ENCODE measurements at places on chromosomes 7 and 10.

- H3K27me3 ChIP-seq, result peaks cover 54% of the 10 kb centered on the region
- H3K4me3 ChIP-seq, result no peak overlapping the region
- H3K36me3 ChIP-seq, result no peaks in the 10 kb centered on the region
- H3K4me1 ChIP-seq, result peaks cover 32% of the 10 kb centered on the region
Observed at GRCh38 chr10:101063050-101063525, 1.3 kb downstream of the KAZALD1 start.

GRCh38 chr10:43424416-43424815 lies 12.5 kb upstream of the ZNF487 start:
- H3K27me3 ChIP-seq, result no peaks in the 10 kb centered on the region
- DNase-seq, result no peak

DNA sequence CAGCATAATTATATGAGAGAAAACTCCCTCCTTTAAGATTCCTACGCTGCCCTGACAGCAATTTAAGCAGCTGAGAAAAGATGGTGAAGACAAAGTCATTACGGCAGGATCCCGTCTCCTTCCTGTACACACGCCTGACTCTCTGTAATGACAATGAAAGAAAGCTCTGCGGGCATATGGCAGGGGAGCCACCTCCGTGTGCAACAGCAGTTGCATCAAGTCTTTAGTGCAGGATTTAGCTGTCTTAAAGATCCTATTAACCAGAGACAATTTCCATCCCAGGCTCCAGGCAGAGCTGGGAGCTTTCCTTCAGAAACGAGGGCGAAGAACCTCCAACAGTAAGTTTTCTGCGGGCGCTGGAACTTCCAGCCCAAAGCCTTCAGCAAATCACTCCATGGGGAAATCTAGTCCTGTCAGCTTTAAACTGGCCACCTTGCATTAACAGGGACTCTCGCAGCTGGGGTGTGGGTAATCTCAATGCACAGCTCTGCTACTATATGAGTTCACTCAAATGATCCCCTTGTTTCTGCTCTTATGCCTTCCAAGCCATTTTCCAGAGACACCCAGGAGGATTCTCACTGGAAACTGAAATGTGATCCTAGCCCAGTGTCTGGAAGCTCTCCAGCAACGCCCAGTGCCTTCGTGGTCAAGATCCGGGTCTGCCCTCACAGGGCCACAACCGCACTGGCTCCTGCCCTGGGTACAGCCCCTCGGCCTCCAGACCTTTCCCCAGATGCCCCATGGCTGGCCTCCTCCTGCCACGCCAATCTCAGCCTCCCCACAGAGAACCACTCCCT lies 74.9 kb downstream of the CTBP2 start:
- peaks cover 10% of the 10 kb centered on the region for H3K4me1 ChIP-seq
- no peaks in the 10 kb centered on the region for H3K27me3 ChIP-seq
- no peak overlapping the region for H3K4me3 ChIP-seq
- peaks cover 86% of the 10 kb centered on the region for H3K36me3 ChIP-seq
- no peak for DNase-seq
- no peak overlapping the region for H3K27ac ChIP-seq

GRCh38 chr10:56212951-56213350 lies 148.1 kb downstream of the ZWINT start:
- H3K4me3 ChIP-seq, result peak overlapping the region; percentile 57
- no peak for DNase-seq
- H3K4me1 ChIP-seq, result no peaks in the 10 kb centered on the region
- H3K36me3 ChIP-seq, result no peaks in the 10 kb centered on the region
- H3K27me3 ChIP-seq, result no peaks in the 10 kb centered on the region

- no peak overlapping the region for H3K4me3 ChIP-seq
- no peaks in the 10 kb centered on the region for H3K4me1 ChIP-seq
- H3K36me3 ChIP-seq, result no peaks in the 10 kb centered on the region
- H3K27me3 ChIP-seq, result no peaks in the 10 kb centered on the region
- DNase-seq, result no peak
Observed at GRCh38 chr7:26958834-26959233, 94.4 kb upstream of the SKAP2 start.

DNA sequence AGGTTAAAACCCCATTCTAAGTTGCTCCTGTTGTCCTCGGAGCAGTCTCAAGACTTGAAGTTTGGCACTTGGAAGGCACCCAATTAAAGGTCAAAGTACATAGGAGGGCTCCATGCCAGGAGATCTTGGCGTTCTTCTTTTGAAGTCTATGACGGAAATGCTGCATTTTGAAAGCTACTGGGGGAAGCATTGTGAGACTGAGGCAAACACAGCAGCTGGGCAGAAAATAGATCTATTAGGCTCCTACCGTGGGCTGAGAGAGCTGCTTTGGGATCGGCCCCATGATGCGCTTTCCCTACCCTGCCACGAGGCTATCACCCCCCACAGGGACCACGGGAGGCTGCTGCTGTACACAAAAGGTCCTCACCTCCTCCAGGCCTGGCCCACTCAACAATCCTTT lies 20.0 kb downstream of the KIAA1549 start:
- no peaks in the 10 kb centered on the region for H3K27me3 ChIP-seq
- H3K4me1 ChIP-seq, result peaks cover 9% of the 10 kb centered on the region
- H3K36me3 ChIP-seq, result no peaks in the 10 kb centered on the region
- H3K27ac ChIP-seq, result no peak overlapping the region

DNA sequence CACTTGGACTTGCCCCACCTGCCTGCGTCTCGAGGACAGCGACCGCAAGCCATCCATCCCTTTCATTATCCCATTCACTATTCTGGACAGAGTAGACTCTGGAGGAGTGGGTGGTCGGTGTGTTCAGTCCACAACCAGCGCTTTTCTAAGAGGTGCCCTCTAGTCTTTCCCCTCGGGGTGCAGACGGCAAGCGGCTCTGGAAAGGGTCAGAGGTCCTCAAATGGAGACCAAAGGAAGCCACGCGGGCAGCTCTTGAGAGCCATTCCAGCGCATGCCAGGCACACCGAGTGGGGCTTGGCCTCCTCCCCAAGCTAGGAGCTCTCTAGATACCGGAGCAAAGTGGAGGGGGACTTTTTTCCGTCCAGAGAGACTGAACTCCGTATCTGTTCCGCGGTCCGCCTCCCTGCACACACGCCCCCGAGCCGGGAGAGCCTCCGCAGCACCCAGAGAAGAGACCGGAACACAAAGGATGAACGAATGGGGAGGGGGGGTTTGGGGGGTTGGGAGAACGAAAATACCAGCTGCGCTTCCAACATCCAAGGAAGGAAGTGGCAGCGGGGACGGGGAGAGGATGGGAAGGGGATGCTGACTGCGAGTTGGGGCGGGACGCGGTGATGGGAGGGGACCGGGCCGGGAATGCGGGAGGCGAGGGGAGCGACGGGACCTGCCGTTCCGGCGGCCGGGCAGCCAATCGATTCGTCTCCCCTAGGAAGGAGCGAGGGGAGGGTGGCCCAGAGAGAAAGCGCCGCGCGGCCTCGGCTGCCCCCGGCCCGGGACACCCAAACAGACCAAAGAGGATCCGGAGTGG lies 515 bp downstream of the GSDME start:
- H3K36me3 ChIP-seq, result no peaks in the 10 kb centered on the region
- H3K4me1 ChIP-seq, result peaks cover 8% of the 10 kb centered on the region
- peak overlapping the region; percentile 61 for H3K4me3 ChIP-seq
- peak overlapping the region; percentile 48 for H3K27ac ChIP-seq
- no peaks in the 10 kb centered on the region for H3K27me3 ChIP-seq

DNA sequence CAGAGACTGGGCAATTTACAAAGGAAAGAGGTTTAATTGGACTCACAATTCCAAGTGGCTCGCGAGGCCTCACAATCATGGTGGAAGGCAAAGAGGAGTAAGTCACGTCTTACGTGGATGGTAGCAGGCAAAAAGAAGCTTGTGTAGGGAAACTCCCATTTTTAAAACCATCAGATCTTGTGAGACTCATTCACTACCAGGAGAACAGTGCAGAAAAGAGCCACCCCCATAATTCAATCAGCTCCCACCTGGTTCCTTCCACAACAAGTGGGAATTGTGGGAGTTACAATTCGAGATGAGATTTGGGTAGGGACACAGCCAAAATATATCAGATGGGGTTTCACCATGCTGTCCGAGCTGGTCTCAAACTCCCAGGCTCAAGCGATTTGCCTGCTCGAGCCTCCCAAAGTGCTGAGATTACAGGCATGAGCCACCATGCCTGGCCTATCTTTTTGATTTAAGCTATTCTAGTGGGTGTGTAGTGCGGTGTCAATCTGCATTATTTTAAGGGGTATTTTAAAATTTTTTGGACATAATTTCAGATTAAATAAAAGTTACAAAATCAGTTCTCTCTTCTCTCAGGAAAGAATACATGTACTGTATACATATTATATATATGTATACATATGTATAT lies 9.0 kb upstream of the MRPS16 start:
- no peaks in the 10 kb centered on the region for H3K27me3 ChIP-seq
- DNase-seq, result no peak
- H3K4me3 ChIP-seq, result no peak overlapping the region

DNA sequence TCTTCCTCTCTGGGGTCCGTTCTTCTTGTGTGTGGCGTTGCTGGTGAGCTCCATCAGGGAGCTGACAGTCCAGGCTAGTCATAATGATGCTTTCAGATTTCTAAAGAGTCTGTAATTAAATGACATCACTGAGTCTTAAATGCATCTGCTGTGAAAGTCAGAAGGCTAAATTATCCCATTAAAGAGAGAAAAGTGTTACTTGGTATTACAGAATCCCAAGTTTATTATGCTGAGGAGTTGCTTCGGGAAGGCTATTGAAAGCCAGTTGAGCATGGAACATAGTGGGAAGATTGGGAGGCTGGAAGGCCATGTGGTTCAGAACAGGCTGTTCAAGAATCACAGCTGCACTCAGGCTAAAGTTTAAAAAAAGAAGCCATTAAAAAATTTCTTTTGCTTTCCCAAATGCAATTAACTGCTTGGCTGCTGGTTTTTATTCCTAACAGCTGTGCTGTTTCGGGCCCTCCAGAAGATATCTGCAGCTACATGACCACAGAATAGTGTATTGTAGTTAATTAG lies 342.6 kb upstream of the LRGUK start:
- H3K27ac ChIP-seq, result no peak overlapping the region
- no peaks in the 10 kb centered on the region for H3K27me3 ChIP-seq
- DNase-seq, result no peak

DNA sequence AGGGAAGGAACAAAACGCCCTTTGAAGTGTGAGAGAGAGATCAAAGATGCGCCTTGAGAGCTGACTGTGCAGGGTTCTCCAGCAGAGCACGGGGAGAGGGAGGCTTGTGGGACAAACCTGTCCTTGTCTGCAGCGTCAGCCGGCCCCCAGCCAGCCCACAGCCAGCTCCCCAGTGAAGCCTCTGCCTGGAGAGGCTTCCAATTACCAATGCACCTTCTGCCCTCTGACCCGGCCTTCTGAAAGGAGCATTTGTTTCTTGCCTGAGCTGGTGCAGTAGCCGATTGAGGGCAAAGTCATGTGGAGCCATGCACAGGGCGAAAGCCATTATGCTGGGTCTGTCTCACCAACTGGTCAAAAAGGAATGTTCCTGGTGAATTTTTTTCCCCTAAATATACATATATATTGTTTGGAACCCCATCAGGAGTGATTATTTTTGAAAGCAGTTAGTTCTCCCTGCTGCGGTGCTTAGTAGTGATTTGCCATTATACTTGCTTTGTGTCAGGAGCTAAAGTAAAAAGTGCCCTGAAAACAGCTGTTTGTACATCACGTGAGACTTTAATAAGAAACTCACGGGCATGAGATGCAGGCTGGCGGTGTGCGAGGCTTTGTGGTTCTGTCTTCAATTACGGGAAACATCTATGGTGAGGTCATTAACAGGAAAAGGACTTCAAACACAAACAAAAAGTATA lies 268.6 kb downstream of the KLF6 start:
- H3K4me1 ChIP-seq, result peaks cover 14% of the 10 kb centered on the region
- H3K27me3 ChIP-seq, result no peaks in the 10 kb centered on the region
- peak; percentile 57 for DNase-seq
- H3K4me3 ChIP-seq, result no peak overlapping the region

- no peaks in the 10 kb centered on the region for H3K27me3 ChIP-seq
- DNase-seq, result no peak
- no peak overlapping the region for H3K27ac ChIP-seq
- no peaks in the 10 kb centered on the region for H3K36me3 ChIP-seq
- no peak overlapping the region for H3K4me3 ChIP-seq
Observed at GRCh38 chr10:31062856-31063255, 31.2 kb upstream of the ZNF438 start.

DNA sequence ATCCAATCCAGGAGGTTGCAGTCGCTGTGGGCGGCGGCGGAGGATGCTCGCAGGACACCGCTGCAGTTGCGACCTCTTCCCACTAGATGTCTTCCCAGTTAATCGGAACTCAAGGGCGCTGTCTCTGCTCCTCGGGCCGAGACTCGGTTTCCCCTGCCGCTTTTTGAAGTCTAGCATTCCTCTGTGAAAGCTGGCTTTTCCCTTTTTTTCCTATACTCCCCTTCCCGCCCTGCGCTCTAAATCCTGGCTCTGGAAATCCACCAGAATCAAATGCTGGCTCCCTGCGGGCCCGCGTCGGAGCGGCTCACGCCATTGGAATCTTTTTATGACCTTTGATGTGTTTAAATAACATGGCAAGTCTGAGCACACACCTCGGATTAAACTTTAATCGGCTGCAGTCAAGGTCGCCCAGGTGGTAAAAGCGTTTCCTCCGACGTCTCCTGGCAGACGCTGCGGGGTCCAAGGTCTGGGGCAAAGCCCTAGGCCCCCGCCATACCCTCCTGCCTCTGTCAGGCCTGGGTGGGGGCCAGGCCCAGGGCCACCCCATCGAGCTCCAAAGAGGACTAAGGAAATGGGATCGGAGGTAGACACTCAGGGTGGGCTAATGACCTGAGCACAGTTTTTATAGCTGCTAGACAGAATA lies 10.7 kb upstream of the HOXA13 start:
- no peak overlapping the region for H3K4me3 ChIP-seq
- no peak for DNase-seq
- no peak overlapping the region for H3K27ac ChIP-seq
- peaks cover 97% of the 10 kb centered on the region for H3K27me3 ChIP-seq

DNA sequence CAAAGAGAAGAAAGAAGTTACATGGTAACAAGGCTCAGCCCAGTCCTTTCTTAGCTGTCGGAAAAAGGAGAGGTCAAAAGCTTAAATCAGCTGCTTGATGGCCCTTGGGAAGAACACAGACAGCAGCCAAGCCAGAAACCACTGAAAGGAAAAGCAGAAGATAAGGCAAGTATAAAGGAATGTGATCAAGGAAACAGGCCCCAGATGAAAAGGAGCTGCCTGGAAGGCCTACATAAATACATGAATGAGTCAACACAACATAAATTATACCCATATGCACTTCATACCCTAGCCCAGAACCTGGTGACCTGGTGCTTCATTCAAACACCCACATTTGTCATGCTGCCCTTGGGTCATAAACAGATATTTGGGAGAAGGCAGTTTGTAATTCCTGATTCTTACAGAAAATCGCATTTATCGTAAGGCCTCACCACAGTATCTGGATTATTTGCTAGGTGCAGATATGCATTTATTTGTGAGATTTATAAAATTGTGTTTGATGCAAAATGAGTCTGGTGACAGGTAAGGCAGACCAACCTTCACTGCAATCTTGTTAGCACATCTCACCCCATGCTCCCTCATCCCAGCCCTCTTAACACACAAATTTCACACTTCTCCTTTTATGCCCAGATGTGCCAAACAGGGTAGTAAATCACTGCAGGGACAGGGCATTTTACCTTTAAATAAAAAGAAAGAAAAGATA lies 94.9 kb upstream of the KCNIP2 start:
- DNase-seq, result no peak
- no peak overlapping the region for H3K4me3 ChIP-seq
- H3K27me3 ChIP-seq, result no peaks in the 10 kb centered on the region
- H3K4me1 ChIP-seq, result peaks cover 8% of the 10 kb centered on the region
- H3K27ac ChIP-seq, result no peak overlapping the region

GRCh38 chr7:149196705-149197171 lies 1.4 kb downstream of the ZNF282 start:
- no peak overlapping the region for H3K27ac ChIP-seq
- peak overlapping the region; percentile 98 for H3K4me3 ChIP-seq
- H3K27me3 ChIP-seq, result no peaks in the 10 kb centered on the region
- H3K4me1 ChIP-seq, result peaks cover 8% of the 10 kb centered on the region
- no peak for DNase-seq

Measured in neuronal stem cell (in vitro differentiated cells).